ENCODE measurements at places on chromosomes 6 and 20. TPM values are rescaled to one million over a fixed set of nuclear protein-coding genes. Genes with fewer than 3 reads are reported as not detected.

The EMILIN3 gene
- 0.71 TPM for total RNA-seq

DNA sequence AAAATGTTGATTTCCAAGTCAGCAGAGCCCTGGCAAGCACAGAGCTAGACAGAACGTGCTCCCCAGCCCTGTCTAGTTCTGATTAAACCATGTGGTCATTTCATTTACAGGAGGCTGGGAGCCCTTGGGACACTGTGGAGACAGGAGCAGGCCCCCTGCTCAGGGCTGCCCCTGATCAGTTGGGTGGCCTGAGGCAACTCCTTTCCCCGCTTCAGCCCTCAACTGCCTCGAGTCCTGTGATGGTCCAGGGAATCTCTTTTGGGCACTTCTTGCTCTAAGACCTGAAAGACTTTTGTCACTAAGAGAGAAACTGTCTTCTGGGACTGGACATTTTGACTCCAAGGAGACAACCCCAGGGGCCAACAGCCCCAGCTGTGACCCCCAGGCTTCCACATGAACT lies 13.5 kb downstream of the DYNLRB1 start:
- DNase-seq: no peak

- DNase-seq: no peak
Observed at GRCh38 chr6:111602481-111603011, 3.1 kb downstream of the TRAF3IP2 start.

The POPDC3 gene
- 36.4 TPM for total RNA-seq

DNA sequence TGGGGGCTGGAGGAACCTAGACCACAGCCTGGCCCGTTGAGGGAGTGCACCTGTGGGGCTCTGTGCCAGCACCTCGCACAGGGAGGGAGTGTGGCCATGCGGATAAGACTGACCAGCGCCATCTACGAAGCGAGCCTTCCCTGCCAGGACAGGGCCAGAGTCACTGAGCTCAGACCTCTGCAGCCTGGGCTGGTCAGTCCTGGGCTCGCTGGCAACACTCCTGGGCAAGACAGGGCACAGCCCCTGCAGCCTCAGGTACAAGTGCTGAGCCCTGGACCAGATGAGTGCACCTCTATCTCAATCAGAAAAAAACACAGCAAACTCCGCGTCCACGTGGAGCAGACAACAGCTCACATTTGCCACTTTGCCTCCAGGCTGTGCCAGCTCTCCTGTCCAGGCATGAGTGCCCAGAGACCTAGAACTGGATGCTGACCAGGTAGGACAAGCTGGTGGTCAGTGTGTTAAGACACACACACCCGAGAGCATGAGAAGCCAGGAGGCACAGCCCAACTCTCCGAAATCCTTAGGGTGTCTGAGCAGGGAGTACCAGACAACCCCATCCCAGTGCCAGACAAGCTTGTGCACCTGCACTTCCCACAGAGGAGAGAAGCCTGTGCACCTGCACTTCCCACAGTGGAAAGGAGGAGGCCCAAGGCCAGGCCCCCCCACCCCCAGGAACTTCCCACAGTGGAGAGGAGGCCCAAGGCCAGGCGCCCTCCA lies 4.9 kb downstream of the ARFRP1 start:
- no peak for DNase-seq

- no peak for DNase-seq
Observed at GRCh38 chr6:166466178-166467122, 83.7 kb upstream of the MPC1 start.

Measured in G401 (cell line).